ENCODE measurements at places on chromosomes 6 and 20.

GRCh38 chr6:123804787-123805540 is 1.3 kb downstream of the NKAIN2 start:
- DNase-seq = no peak

- no peak for DNase-seq
Observed at GRCh38 chr6:118871331-118871730, 22.6 kb upstream of the ASF1A start.

GRCh38 chr6:106975738-106976064 is 1.2 kb upstream of the CD24 start:
- no peak for DNase-seq

DNA sequence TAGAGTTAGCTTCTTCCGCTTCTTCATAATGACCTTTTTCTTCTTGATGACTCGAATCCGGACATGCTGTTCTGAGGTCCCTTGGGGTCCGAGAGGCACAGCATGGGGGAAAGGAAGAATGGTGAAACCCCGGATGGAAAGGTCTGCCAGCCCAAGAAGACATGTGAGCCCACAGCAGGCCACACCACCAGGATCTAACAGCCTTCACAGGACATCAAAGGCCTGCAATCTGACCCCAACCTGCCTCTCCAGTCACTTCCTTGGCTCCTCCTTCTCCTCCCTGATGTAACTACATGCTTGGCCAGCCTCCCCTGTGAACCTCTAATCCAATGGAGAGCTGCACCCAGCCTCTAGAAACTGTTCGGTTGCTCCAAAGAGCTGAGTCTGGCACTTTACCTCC is 1.6 kb downstream of the CPXM1 start:
- no peak for DNase-seq

GRCh38 chr6:145733207-145733606 is 2.1 kb downstream of the EPM2A start:
- DNase-seq = no peak

- DNase-seq = no peak
Observed at GRCh38 chr20:62874964-62875344, 13.3 kb upstream of the TCFL5 start.

GRCh38 chr20:22974354-22974753 is 60.8 kb upstream of the SSTR4 start:
- no peak for DNase-seq

DNA sequence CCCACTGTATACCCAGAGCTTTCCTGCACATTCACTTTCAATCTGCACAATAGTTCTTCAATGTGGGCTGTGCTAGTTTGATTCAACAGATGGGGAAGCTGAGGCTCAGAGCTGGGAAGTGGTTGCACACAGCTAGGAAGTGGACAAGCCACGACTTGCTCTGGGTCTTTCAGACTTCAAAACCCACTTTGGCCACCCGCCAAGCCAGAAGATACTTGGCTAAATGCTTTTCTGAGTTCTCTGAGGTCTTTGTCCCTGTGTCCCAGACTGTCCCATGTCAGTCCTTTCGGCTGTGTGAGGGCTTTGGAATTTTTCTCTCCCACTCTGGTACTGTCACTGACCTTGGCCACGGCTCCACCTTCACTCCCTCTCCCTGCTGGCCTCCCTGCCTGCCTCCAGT is 10.6 kb downstream of the PDYN start:
- no peak for DNase-seq

GRCh38 chr6:39876826-39877225 is 57.4 kb downstream of the MOCS1 start:
- DNase-seq = no peak

GRCh38 chr20:50517817-50518154 is 7.6 kb downstream of the PTPN1 start:
- DNase-seq = no peak

DNA sequence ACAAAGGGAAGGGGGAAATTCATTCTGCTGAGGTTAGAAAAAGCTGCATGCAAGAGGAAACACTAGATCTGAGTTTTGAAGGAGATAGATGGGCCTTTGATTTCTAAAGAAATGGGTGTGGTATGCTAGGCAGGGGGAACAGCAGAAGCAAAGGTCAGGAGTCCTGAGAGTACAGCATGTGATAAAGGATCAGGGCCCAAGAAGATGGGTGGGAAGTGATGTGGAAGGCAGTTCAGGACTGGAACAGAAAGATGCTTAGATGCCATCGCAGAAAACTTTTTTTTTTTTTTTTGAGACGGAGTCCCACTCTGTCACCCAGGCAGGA is 126.2 kb downstream of the ALDH8A1 start:
- no peak for DNase-seq

DNA sequence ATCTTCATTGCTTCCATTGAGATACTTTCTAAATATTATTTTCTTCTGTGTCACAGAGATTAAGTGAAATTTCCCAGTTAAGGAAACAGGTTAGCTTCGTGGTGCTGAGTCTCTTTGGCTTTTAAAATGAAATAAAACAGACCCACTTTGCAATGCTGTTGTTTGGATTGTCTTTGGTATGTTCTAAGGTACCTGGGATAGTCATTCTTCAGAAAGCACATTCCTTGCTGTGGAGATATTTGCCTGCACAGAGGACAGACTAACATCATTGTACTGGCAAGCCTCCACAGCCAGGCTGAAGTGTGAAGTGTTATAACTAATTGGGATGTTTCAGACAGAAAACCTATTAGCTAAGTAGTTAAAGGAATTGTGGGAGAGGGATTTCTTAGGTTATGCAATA is 148.8 kb upstream of the EPHA7 start:
- DNase-seq = no peak

GRCh38 chr20:40980828-40981310 is 47.8 kb upstream of the TOP1 start:
- no peak for DNase-seq

DNA sequence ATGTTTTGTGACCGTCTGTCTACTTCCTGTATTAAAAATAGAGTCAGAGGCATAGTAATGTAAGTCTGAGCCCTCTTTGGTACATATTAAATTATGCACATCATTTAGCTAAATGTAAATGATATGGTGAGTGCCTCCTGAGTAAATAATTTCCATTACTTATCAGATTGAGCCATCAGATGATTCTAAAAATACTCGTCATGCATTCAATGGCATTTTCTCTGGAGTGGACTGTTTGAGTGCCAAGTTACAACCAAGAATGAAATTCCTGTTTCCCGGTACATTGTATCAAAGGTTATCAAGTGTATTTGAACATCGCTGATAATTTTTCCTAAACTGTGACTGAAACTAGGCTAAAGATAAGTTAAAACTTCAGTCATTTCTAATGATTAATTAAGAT is 81.0 kb downstream of the AKAP7 start:
- DNase-seq = no peak

GRCh38 chr6:19851241-19852089 is 14.3 kb downstream of the ID4 start:
- peak; percentile 59 for DNase-seq

DNA sequence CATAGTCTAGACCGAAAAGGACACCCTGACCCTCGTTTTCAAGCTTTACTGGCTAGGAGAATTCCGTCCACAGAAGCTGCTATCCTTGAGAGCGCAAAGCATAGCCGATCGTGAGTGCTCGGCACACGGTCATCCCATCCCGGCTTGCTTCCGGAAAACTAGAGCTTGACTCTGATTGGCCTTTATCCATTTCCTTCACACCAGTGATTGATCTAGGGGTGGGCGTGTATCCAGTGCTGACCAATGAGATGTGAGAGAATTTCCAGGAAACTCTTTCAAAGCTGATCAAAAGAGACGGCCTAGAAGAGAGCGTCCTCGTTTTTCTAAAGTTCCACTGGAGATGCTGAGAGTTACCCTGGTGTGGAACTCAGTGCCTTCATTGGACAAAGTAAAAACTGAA is 41.0 kb upstream of the NFATC2 start:
- DNase-seq = no peak

- DNase-seq = no peak
Observed at GRCh38 chr20:8876366-8876765, 192.5 kb upstream of the PLCB4 start.

GRCh38 chr20:4912380-4913142 is 88.7 kb downstream of the SLC23A2 start:
- DNase-seq = no peak

DNA sequence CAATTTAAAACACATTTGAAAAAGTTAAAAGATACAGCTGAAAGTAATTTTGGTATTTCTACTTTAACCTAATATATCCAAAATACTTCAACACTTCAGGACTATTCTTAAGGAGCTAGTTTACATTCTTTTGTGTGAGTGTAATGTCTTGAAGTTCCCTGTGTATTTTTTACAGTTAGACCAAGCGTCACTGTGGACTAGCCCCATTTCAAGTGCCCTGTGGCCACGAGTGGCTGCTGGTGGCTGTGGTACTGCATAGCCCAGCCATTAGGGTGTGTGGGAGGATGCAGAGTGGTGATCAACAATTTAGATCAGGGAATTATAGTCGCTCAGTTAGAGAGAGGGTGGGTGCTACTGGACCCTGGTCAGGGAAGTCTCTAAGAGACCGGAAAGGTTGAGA is 869 bp upstream of the CST5 start:
- DNase-seq = no peak

- DNase-seq = no peak
Observed at GRCh38 chr6:85580118-85580877, 13.4 kb downstream of the SNX14 start.

- no peak for DNase-seq
Observed at GRCh38 chr6:110554966-110555460, 78.6 kb upstream of the SLC22A16 start.

- no peak for DNase-seq
Observed at GRCh38 chr6:55443238-55444134, 116.2 kb downstream of the GFRAL start.

DNA sequence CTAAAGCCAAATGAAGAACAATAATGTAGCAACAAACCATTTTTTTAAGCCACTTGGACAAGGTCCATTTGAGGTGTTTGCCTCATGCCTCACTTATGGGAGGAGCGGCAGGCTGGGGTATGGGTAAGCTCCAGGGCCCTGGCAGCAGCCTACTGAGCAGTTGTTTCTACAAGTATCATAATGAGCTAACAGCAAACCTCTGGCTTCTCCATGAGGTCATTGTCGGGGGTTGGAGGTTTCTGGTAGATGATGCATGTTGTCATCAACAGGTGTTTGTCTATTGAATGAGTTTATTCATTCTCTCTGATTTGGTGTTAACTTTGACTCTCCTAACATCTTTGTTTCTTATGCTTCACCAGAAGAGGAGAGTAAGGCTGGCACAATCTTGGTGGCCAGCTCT is 150.7 kb downstream of the TBC1D7 start:
- DNase-seq = no peak

- DNase-seq = no peak
Observed at GRCh38 chr6:101404775-101405174, 11.3 kb downstream of the GRIK2 start.

GRCh38 chr6:163380216-163380615 is 34.3 kb upstream of the QKI start:
- no peak for DNase-seq

DNA sequence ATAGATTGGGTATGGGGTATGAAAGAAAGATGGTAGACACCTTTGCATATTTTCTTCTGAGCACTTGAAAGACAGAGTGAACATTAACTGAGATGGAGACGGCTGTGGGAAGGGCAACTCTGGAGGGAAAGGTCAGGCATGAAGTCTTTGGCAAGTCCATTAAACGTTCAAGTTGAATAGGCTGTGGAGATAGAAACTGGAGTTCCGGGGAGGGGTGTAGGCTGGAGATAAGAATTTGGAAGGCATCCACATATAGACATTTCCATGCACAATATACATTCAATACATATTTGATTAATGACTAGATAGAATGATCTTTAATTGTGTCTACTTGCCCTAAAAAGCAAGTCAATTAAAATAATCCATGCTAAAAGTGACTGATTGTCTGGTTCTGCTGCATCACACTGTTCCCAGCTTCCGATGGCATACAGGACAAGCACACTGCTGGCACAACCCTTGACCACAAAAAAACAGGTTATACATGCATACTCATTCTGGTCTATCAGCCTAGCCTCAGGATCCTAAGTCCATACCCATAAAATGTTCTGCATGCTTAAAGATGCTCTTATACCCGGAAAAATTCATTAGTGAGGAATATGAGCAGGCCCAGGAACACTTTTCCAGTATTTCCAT is 1.9 kb upstream of the MYLK4 start:
- no peak for DNase-seq

GRCh38 chr6:22366214-22366613 is 69.4 kb upstream of the PRL start:
- DNase-seq = no peak

DNA sequence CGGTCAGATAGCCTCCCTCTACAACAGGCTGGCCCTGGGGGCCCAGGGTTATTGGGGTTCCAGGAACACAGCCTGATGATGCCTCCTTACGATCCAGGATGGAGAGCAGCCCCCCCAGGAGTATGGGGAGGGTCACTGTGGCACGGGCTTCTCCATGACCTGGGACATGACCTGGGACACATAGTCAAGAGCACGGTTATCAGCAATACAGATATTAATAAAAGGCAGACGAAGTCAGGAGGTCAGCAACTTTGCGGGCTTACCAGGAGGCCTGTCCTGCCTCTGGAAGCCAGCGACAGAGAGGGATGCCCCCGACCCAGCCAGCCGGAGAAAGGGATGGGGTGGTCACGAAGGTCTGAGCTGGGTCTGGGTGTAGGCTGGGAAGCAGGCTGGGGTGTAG is 795 bp downstream of the MMP24OS start:
- no peak for DNase-seq

- no peak for DNase-seq
Observed at GRCh38 chr6:163408352-163408991, 6.0 kb upstream of the QKI start.

GRCh38 chr20:64111841-64112641 is 4.7 kb upstream of the NPBWR2 start:
- DNase-seq = no peak

DNA sequence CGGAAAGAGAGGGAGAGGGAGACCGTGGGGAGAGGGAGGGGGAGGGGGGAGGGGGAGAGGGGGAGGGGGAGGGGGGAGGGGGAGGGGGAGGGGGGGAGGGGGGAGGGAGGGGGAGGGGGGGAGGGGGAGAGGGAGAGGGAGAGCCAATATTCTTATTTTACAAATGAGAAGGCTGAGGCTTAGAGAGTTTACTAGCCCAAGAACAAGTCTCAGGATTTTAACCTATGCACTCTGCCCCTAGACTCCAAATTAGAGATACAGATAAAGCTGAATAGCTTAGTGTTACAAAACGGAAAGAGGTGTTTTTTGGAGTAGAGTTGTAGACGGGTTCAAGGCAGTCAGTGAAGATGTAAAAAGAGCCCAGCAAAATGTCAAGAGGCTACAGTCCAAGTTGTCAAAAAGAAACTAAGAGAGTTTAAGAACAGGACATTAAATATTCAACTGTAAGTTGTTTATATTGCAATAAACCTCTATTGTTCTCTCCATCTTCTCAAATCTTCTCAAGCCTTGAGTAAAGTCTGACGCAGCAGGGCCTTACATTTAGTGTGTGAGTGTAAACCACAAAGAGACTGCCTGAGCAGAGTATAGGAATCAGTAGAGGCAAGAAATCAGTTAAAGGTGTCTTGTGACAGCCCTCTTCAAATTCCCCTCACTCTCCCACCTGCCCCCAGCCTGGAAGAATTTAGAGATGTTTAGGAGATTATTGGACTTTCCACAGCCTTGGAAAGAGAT is 34.9 kb upstream of the AKIRIN2 start:
- no peak for DNase-seq

- no peak for DNase-seq
Observed at GRCh38 chr6:109186012-109186411, 90.7 kb downstream of the CEP57L1 start.
